ENCODE measurements at places on chromosomes 2 and 18.

- no peak for DNase-seq
Observed at GRCh38 chr2:37378411-37378810, 34.0 kb downstream of the QPCT start.

DNA sequence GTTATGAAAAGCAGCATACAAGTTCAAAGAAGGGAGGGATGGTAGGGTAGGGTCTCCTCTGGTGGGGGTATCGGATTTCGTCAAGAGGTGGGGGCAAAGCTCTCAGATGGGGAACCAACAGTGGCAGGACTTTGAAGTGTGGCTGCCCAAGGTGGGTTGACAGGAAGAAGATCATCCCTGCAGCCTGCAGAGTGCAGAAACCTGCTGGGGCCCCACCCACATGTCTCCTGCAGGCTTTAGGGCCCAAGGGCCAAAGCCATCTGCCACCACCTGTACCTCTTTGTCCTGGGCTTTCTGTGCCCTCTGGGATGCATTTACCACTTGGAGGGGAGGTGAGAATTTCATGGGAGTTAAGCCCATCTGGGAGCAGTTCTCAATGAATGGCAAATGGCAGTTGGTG is 42.7 kb downstream of the KCNF1 start:
- no peak for DNase-seq

DNA sequence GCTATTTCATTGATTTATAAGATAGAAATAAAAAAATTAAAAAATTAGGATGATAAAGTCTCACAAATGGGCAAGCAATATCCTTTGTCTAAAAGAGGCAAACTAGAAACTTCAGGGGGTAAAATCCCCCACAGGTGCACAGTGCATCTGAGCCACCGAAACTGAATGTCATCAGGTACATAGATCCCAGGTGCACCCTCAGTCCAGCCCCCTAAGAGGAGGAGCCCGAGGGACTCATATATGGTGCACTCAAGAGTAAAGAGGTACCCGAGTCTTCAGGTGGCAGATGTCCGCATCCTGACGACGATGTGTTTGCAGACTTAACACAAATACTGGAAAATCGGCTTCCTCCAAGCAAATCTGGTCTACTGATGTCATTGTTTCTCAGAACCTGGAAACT is 11.3 kb downstream of the QPCT start:
- no peak for DNase-seq

- DNase-seq = no peak
Observed at GRCh38 chr2:128024816-128025215, 3.0 kb downstream of the SAP130 start.

- DNase-seq = no peak
Observed at GRCh38 chr18:58803978-58804377, 60.7 kb upstream of the ZNF532 start.

DNA sequence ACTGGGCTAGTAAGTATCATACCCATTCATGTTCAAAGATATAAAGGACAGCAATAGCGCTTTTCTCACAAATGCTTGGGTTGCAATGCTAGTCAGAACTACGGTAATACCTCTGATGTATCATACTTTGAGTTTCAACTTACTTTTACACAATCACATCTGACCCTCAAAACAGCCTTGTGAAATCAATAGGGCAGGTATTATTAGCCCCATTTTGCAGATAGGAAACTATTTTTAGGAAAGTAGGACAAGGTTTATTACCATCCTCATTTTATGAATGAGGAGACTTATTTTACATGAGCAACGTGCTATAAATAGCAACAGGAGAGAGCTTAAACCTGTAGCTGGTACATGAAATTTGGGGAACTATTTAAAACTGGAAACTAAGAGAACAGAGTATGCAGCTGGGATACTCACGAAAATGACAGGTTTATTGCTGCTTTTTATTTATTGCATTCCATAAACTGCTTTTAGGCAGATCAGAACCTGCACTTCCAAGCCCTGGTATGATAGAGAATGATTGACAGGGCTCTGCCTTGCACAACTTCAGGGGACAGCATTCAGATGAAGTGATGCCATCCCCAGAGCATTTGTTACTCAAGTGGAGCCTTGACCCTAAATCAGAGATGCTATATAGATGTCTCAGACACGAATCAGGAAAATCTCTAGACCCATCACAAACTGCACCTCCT is 42.4 kb upstream of the PPM1B start:
- no peak for DNase-seq

- DNase-seq = no peak
Observed at GRCh38 chr18:42412281-42412680, 457.2 kb downstream of the PIK3C3 start.

- DNase-seq = no peak
Observed at GRCh38 chr2:73037947-73038585, 33.4 kb downstream of the SFXN5 start.

GRCh38 chr18:22342625-22343024 is 75.1 kb downstream of the CTAGE1 start:
- DNase-seq = no peak

DNA sequence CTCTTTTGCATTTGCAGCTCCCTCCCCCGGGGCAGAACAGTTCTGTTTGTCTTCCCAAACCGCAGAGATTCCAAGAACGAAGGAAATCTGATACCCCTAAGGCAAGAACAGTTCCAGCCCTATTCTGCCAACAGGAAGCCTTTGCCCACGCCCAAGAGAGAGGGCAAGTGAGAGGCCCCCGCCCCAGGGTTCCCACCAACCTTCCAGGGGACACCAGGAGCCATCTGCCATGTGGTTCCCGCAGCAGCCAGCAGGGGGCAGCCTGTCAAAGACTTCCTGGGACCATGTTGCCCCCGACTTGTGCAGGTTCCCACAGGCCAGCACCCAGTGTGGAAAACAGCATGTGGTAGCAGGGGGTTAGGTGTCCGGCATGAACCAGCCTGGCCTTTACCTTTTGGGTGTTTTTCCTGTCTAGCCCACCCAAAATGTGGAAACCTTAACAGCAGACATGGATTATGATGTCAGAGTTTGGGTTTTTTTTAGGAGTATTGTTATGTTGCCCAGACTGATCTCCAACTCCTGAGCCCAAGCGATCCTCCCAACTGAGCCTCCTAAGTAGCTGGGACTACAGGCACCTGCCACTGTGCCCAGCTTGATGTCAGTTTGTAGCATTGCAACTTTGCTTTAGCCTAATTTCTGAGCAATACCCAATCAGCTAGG is 21.7 kb upstream of the EFHD1 start:
- DNase-seq = no peak

GRCh38 chr2:46303822-46304221 is 6.6 kb downstream of the EPAS1 start:
- DNase-seq = no peak

DNA sequence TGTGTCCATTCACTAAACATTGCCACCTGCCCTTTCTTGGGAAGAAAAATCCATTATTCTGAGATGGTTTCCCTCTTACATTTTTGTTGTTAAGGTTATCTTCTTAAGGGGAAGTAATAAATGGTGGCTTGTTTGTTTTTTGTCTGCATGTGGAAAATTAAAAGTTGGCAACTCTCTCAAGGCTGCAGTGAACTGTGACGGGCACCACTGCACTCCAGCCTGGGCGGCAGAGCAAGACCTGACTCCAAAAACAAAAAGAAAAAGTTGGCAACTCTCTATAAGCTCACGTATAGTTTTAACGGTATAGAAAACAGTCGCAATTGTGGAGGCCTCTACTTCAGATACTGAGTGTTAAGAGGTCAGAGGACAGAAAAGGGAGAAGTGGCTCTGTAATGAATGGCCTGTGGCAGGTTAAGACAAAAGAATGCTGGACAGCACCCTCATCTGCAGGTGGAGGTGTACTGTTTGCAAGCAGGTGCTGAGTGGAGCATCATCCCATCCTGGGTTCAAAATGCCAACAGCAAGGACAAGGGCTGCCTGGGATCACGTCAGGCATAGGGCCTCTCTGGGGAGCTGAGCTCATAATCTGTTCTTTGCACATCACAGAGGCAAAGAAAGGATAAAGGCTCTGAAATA is 16.7 kb downstream of the L3MBTL4 start:
- no peak for DNase-seq

GRCh38 chr18:36942264-36942663 is 113.3 kb downstream of the KIAA1328 start:
- no peak for DNase-seq

DNA sequence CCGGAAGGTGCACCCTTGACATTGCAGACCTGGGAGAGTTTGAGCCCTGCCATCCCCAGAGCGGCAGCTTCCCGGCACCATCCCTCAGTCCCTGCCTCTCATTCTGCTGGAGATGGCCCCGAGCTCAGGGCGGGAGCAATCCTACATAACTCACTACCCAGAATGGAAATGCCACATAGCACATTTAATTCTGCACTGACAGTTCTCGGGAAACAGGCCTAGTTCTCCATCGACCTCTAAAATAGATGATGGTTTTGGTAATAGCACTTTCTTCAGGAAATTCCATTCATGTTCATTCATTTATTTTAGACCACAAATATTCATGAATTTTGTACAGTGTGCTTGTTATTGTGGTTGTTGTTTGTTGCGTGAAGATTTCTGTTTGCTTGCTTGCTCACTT is 92.9 kb upstream of the SLC14A2 start:
- no peak for DNase-seq

- DNase-seq = no peak
Observed at GRCh38 chr18:23994361-23994902, 20.1 kb upstream of the TTC39C start.

Measured in H1 (cell line).